Stimulated activated CD8-positive, alpha-beta memory T cell treated with anti-CD3 and anti-CD28 coated beads, Interleukin-15, amount 100 ng/mL, for 1 hour (primary cell): ENCODE measurements at places on chromosomes 4 and X.

GRCh38 chr4:78864405-78865024, 74.7 kb downstream of the PAQR3 start:
- DNase-seq = no peak

- no peak for DNase-seq
Measured at GRCh38 chr4:109432696-109433095, 919 bp upstream of the SEC24B start.

DNA sequence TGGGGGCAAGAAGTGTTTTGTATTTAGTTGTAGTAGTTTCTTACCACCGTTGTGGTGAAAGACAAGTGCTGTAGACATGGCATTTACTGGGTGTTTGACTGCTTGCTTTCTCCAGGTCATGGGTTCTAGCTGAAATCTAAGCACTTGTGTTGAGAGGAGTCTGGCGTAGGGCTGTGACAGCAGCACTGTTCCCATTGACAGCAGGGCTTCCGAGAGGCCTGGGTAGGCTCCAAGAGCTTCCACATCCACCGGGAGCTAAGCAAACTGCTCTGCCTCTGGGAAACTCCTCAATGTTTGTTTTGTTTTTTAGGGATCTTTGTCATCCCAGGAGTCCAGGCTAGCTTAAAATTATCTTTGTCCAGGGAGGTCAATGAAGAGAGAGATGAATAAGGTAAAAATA, 44.3 kb downstream of the BMPR1B start:
- DNase-seq = no peak

DNA sequence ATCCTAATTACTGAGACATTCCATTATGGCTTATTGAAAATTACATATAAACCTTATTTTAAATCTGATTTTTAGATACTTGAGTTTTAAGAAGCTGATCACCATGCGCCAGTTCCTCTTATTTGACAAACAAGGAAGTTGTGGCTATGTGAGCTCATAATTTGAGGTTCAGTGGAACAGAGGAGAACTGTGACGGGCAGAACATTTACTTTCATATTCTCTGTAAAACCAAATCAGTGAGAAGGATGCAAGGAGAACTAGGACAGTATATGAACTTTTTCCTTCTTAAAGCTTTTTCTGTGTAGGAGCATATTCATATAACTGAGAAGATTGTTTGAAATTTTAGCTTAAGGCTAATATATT, 25.3 kb downstream of the STIM2 start:
- DNase-seq = no peak

- no peak for DNase-seq
Measured at GRCh38 chr4:134708026-134708425, 506.4 kb upstream of the PABPC4L start.

DNA sequence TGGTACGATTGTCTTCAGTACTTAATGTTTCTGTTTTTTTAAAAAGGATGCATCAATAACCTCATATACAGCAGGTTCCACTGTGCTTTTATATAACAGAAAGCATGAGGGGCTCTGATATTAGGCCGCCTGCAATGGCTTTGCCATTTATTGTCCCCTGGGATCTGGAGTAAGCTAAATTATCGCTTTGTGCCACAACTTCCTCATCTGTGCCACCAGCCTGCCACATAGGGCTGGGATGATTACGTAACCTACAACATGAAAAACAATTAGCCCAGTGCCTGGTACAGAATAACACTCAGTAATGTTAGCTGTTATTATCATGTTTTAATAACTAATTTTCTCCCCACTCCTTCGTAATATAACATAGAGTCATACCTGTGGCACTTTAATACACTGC, 65.5 kb upstream of the TRIM2 start:
- no peak for DNase-seq

GRCh38 chr4:10879411-10880110, 195.0 kb upstream of the CLNK start:
- no peak for DNase-seq

DNA sequence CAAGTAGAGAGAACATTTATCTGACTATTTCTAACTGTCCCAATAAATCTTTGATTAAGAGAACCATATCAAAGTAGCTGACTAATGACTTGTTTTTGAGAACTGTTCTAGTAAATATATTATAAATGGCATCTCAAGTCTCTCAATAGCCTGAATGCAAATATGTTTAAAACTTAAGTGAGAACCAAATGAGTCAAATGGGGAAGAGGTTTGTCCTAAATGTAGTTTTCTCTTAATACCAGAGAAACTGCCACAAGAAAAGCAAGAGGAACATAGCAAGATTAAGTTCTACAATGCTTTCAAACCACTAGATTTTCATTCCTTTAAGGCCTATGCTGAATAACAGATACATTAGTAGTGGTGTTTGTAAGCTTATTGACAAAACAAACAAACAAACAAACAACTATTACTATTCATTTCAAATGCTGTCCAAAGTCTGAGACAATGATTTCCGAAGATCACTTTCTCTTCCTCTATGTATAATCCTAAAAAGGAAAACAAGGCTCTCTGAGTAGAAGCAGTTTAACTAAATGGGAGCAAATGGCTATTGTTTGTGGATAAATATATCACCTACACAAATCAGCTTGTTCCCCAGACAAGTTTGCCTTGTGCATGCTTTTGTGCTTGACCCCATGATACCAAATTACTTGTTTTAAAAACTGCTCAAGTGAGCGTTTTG, 408.4 kb upstream of the EMCN start:
- DNase-seq = no peak

- no peak for DNase-seq
Measured at GRCh38 chrX:733961-734360, 103.4 kb downstream of the SHOX start.

DNA sequence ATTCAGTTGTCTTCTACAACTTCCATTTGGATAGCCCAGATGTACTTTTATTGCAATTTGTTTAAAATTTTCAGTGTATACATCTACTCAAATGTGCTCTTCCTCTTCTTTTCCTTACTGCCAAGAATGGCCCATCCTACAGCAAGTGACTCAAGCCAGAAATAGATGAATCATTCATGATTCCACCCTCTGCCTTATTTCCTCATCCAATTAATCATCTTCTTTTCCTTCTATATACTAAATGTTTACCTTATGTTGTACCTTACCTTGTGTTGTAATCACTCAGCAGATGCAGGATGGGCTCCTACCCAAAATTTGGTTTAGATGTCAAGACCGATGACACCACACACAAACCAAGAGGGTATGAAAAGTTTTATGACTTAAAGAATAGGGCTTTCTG, 437.8 kb downstream of the GRXCR1 start:
- no peak for DNase-seq
